ENCODE measurements at places on chromosomes 3 and 15.
A peak's percentile ranks its signal among the peaks of the same experiment; 100 is the strongest.

DNA sequence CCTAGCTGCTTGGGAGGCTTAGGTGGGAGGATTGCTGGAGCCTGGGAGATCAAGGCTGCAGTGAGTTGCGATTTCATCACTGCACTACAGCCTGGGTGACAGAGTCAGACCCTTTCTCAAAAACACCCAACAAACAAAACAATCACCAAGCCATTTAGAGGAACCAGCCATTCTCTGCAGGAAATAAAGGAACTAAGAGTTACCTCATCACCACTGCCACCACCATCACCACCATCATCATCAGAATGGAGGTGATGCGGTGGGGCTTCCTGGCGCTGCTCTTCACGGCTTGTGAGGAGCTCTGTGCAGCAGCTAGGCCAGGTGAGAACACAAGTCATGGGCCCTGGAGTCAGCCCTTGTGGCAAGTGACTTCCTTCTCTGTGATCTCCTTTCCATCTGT is 37.7 kb upstream of the KLHL25 start:
- no peak for DNase-seq

- DNase-seq: no peak
These were observed 41.7 kb downstream of the TCF12 start for GRCh38 chr15:56960116-56960515.

DNA sequence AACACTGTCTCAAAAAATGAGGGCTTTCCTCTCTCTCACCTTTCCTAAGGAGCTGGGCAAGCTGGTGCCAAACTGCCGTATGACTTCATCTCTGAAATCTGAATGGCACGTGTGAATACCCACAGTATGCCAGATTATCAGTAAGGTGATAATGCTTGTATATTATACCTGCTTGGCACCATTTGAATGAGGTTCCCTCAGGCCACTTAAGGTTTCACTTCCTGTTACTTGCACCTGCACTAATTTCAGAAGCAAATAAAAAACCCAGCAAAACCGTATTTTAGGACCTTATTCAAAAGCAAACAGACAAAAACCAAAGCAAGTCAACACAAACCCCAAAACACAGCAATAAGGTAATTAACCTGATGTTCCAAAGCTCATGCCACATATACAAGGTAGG is 19.7 kb downstream of the FOXP1 start:
- DNase-seq: no peak

DNA sequence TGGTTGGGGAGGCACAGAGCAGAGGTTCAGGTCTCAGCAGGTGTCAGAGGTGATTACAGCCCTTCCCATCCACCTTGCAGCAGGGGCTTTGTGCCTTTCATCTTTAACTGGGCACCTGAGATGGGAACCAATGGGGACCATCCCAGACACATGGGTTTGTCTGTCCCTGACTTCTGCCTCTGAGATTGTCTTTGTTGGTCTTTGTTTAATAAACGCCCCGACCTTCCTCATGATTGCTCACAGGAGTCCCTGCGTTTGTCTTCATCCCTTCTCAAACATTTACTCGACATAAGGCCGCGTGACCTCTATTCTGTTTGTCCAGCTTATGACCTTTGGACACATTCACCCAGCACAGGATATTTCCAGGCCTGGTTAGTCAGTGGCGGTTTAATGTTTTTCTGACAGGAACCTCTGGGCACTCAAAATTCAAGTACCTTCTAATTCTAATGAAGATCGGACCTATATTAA is 5.9 kb downstream of the ZSCAN2 start:
- DNase-seq: no peak

- DNase-seq: no peak
These were observed 4.0 kb downstream of the SOX2 start for GRCh38 chr3:181715571-181716340.

DNA sequence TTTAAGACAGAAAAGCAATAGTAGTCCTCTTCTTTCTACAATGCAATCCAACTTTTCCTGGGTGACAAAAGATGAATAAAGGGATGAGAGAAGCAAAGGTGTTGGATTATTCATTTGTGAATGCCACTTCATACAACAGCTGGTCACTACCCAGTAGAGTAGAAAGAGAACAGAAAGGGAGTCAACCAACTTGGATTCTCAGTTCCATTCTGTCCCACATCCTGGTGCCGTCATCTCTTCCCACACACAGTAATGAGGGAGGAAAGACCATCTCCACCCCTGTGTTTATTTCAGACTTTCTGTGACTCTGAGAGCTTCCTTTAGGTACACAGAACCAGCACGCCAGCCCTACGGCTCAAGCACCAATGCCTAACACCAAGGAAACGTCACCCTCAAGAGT is 71.0 kb downstream of the FOXP1 start:
- DNase-seq: no peak

- DNase-seq: no peak
These were observed 62.9 kb downstream of the SERPINI1 start for GRCh38 chr3:167798443-167798842.

DNA sequence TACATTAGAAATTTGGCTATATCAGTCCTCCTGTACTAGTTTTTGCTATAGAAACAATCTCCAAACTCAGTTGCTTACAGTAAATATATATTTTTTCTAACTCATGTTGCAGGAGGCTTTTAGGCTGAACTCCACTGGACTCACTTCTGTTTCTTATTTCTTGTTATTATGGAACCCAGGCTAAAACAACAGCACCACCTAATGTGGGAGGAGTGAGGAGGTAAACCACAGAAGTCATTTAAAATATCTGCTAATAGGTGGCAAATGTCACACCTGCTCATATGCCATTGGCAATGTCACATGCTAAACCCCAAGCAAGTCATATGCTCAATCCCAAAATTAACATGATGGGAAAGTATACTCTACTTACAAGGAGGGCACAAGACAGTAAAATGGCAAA is 462.2 kb downstream of the PLOD2 start:
- DNase-seq: no peak

- DNase-seq: no peak
These were observed 52.6 kb downstream of the SLC12A6 start for GRCh38 chr15:34284937-34285336.

DNA sequence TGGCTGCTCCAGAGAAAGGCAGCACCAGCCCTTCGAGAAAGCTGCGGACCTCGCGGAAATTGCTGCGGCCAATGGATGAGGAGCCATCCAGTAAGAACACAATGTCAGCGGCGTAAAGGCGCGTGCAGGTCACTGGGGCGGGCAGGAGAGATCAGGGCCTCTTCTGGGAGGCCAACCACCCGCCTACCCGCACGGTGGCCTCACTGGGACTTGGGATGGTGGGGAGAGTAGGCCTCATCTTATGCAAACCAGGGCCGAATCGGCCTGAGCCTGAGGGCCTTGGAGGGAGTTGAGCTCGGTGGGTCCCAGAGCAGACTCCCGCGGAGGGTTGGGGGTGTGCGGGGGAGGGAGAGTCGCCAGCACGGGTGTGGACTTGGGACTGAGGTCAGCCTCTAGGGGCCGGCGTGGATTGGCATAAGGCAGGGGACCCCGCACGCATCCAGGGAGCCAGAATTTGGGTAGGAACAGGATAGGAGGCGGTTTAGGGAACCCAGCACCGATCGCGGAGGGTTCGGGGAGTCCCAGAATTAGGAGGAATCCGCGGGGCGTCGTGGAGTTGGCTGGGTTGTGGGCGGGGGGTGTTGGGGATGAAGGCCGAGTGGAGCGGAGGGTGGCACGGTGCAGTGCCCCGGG is 596 bp downstream of the COL7A1 start:
- DNase-seq: no peak

GRCh38 chr3:43693594-43693993 is 2.9 kb downstream of the ABHD5 start:
- DNase-seq: no peak

- no peak for DNase-seq
These were observed 73.9 kb upstream of the ADAMTS9 start for GRCh38 chr3:64761729-64762128.

GRCh38 chr3:31565288-31565687 is 32.6 kb downstream of the STT3B start:
- no peak for DNase-seq

GRCh38 chr15:79643393-79643792 is 211.3 kb downstream of the MINAR1 start:
- no peak for DNase-seq

- no peak for DNase-seq
These were observed 29.1 kb downstream of the IRAK2 start for GRCh38 chr3:10193692-10194327.

DNA sequence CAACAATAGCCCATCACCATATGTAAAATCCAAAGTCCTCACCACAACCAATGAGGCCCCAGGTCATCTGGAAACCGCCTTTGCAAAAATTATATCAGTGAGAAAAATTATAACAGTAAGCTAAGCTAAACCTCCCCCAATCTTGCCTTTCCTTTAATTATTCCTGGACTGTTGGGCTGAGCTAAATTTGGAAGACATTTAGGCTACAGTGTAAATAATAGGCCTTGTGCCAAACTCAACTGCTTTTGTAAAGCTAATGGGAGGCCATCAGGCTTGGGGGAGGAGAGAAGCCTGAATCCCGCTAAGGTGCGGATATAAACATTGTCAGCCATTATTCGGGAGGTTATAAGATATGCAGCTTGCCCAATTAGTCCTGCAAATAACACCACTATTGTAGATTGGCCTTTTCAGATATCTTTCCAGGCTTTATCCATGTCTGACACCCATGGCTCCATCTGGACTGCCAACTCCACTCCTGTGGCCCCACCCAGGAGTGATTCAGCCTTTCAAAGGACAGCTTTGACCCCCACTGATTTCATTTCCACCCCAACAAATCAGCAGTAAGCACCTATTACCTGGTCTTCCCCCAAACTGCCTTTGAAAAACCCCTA is 53.0 kb upstream of the CA12 start:
- DNase-seq: no peak

DNA sequence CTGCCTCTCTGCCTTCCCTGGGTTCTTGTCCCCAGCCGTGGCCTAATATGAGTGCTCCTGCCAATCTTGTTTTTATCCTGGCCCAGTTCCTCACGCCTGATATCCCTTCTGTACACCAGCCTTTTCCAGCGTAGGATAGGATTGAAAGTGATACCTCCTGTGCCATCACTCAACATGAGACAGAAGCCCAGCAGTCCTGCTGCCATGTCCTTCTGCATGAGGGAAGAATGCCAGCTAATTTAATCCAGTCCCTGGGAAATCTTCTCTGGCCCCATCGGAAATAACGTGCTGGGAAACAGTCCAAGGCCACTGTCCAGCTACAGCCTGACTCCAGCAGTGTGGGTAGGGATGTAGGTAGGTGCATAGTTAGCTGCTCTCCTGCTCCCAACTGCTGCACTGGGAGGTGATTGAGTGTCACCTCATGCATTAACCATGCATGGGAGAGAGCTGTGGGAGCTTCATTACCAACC is 92.0 kb upstream of the TPM1 start:
- no peak for DNase-seq

GRCh38 chr15:77024273-77025082 is 29.6 kb downstream of the PSTPIP1 start:
- peak; percentile 65 for DNase-seq

DNA sequence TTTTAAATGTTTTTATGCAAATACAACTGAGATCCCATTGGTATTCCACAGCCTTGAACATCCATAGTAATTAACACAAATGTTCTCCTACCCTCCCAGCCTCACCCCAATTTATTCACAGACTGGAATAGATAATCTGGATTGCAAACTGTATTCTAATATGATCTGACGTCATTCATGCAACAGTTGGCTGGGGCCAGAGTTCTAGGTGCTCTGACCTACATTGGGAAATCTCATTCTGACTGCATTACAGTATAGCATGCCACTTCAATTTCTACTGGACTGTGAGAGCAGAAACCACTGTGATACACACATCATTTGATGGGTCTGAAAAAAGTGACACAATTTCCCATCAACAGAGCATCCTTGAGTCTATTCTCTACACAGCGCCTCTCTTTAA is 403.1 kb downstream of the MAGI1 start:
- no peak for DNase-seq

GRCh38 chr15:63369781-63370180 is 11.9 kb downstream of the CA12 start:
- no peak for DNase-seq

GRCh38 chr15:74337607-74338211 is 29.7 kb downstream of the CYP11A1 start:
- DNase-seq: no peak

- no peak for DNase-seq
These were observed 37.0 kb downstream of the NR1I2 start for GRCh38 chr3:119818937-119819336.

- DNase-seq: no peak
These were observed 649.2 kb downstream of the ZPLD1 start for GRCh38 chr3:103083848-103084631.

DNA sequence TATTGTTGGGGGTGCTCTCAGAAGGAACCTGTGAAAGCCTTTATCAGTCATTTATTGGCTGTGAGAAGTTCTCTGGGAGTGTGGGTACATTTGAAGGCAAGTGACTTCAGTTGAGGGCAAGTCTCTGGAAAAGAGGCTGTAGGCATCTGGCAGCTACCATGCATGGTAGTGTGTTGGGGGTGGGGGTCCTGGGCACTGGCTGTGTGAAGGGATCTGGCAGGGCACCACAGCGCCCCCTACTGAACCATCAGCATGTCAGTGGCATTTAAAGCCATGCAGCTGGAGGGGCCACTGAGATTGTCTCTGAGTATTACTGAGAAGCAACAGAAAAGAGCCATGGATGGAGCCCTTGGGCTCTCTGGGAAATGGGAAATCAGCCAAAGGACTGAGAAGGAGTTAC is 30.6 kb downstream of the CRTAP start:
- DNase-seq: no peak

DNA sequence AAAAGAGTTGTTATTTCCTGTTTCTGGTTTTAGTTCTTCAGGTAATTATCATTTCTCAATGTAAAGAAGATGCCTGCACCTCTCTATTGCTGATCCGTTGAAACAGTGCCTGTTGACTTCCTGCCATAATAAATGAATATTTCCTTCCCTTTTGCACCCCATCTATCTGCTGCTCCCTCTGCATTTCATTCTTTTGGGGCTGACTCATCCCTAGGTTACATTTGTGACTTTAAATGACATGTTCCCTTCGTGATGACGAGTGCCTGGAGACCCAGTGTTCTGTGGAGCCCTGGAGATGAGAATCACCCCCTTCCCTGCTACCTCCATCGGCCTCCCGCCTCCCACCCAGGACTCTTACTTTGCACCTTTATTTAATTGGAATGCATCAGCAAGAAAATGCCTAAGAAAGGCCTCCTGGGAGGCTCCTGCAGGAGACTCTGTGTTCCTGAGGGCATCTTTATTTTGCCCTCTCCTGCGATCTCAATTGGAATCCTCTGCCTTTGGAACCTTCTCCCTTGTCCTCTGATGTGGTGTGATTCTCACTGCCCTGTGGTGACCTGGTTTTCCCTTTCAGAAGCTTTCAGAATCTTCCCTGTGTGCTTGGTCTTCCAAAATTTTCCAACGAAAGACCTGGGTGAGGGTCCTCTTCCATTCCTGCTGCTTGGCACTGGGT is 13.7 kb downstream of the LRRK1 start:
- DNase-seq: no peak

DNA sequence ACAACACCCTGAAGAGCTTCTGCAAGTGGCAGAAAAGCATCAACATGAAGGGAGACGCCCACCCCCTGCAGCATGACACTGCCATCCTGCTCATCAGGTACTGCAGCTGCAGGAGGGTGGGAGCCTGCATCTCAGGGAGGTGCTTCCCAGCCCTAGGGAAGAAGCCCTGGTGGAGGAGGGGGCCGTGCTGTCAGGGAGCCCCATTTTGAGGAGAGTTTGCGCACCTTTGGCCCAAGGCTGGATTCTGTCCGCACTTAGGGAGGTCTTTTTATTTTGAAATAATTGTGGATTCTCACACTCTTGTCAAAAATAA is 42.1 kb downstream of the SAXO2 start:
- DNase-seq: no peak

- no peak for DNase-seq
These were observed 16.9 kb downstream of the TTBK2 start for GRCh38 chr15:42903388-42904324.

- DNase-seq: no peak
These were observed 5.1 kb downstream of the LINGO1 start for GRCh38 chr15:77627581-77627980.

GRCh38 chr3:31041161-31041978 is 146.9 kb upstream of the GADL1 start:
- DNase-seq: no peak
